Skin of body (tissue), 3 donors: ENCODE measurements at places on chromosomes 16 and 17.

- no peak for DNase-seq
These were observed 282.4 kb upstream of the EEF2KMT start for GRCh38 chr16:5379954-5380353.

DNA sequence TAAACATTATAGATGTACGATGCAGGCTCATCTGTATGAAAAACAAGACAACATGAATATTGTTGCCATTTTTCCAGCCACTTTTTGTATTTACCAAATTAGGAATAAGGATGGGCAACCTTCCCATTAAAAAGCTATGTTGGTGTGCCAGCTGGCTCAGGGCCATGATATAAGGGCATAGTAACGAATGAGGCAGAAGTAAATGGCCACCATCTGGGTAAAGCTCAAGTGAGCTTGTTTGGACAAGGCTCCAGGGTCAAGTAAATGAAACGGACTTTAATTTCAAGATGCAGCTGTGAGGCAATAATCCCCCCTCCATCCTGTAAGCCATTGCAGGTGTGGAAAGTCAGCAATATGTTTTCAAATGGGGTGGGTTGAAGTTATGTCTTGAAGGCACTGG, 930.9 kb upstream of the CDH8 start:
- DNase-seq, result no peak

GRCh38 chr16:80034469-80034826, 433.9 kb upstream of the MAF start:
- no peak for DNase-seq

DNA sequence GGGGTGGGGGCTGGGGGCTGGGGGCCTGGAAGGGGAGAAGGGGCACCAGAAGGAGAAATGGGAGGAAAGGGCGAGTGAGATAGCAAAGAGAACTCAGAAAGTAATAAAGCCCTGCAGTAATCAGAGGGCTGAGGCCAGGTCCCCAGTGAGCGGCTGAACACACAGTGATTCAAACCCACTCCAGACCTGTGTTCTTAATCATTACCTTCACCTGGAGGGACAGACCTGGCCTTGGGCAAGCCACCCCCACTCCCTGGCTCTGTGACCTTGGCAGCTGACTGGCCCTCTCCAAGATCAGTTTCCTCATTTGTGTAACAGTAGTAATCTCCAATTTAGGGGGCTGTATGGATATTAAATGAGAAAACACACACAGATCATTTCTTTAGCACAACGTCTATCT, 150.4 kb downstream of the WWOX start:
- DNase-seq, result no peak

DNA sequence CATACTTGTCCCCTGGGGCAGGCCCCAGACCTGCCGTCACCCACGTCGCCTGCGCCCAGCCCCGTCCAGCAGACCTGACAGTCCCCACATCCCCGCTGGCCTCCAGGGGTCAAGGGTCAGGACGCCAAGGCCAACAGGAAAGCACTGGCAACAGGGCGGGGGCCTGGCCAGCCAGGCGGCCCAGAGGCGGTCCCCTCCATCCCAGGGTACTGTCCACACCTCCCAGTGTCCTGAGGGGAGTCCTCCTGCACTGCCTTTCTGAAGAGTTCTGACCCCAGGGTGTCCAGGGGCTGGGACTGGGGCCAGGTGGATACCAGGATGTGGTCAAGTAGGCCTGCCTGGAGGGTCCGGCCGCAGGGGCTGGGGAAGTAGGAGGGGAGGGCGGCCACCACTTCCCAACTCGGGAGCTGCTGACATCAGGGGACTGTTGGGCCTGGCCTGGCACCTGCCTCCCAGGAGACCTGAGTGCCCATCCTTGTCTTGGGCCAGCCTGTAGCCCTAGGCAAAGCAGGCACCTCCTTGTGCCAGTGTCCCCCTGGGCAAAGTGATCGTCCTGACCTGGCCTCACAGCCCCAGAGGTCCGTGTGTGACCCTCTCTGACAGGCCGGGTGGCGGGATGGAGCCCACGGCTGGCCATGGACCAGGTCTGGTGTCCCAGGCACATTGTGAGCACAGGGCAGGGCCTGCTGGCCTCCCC, 6.7 kb upstream of the AXIN1 start:
- no peak for DNase-seq
